ENCODE measurements at places on chromosomes 13 and 19.
A peak's percentile ranks its signal among the peaks of the same experiment; 100 is the strongest.

GRCh38 chr13:39263531-39263930 lies 225.3 kb downstream of the NHLRC3 start:
- no peak for DNase-seq

- peak; percentile 76 for DNase-seq
Observed at GRCh38 chr13:107867701-107868661, 347.4 kb downstream of the LIG4 start.

GRCh38 chr19:49506575-49507105 lies 5.8 kb upstream of the FCGRT start:
- DNase-seq: peak; percentile 51

GRCh38 chr13:50699874-50700663 lies 143.4 kb downstream of the DLEU7 start:
- no peak for DNase-seq

GRCh38 chr19:10870501-10870954 lies 825 bp upstream of the CARM1 start:
- DNase-seq: no peak

- DNase-seq: no peak
Observed at GRCh38 chr19:46147166-46147740, 785 bp upstream of the IGFL2 start.

DNA sequence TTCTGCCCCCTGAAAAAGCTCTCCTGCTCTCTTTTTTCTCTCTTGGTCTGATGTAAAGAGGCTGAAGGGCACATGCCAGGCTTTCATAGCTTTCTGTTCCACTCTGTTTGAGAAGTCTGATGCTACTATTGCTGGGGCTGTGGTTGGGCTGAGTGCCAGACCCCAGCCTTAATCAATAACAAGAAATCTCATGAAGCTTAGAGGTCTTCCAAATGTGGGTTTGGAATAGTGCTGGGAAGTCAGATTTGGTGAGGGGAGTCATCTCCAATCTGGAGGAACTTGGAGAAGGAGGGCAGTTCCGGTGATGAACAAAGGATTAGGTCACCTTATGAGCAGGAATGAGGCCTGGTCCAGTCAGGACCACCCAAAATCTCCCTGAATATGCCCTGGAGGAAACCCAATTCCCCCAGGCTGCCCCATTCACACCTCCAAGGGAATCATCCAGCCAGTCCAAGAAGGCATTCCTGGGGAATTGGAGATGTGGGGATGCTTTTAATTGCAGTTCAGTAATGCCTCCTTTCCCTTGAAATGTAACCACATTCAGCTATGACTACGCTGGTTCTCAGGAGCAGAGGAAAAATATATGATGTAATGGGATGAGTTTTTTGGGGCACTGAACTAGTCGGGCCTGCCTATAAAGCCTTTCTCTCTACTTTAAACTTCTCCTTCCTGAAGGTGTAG lies 102.0 kb downstream of the STARD13 start:
- DNase-seq: peak; percentile 72

DNA sequence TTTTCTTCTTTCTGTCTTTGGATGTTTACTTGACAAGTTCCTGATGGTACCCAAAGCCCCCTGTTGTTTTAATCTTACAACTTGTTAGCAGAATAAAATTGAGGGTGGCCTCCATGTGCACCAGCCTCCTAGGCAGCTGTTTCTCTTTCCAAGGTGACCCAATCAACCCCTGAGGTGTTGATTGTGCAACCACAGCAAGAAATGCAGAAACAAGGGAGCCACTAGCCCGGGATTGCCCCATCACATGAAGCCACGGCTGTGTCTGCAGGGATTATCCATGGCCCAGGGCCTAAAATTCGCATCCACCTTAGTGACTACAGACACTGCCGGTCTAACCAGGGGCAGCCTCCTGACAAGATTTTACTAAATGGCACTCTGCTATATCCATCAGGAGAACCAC lies 14.4 kb downstream of the CEACAM4 start:
- DNase-seq: no peak

DNA sequence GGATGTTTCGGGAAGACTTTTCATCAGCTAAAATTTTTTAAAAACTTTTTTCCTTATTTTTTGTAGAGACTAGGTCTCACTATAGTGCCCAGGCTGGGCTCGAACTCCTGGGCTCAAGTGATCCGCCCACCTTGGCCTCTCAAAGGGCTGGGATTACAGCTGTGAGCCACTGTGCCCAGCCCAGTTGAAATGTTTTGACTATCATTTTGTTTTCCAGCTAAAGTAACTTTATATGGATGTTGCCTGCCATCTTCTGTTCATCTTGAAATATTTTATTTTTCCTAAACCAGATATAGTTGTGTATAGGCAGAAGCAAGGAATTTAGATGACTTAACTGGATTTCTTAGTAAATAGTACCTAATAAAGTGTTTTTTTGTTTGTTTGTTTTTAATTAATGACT lies 7.0 kb downstream of the CAB39L start:
- DNase-seq: peak; percentile 43

GRCh38 chr19:18414504-18415177 lies 4.6 kb upstream of the SSBP4 start:
- DNase-seq: no peak

- peak; percentile 93 for DNase-seq
Observed at GRCh38 chr19:7494416-7495098, 5.7 kb upstream of the PEX11G start.

DNA sequence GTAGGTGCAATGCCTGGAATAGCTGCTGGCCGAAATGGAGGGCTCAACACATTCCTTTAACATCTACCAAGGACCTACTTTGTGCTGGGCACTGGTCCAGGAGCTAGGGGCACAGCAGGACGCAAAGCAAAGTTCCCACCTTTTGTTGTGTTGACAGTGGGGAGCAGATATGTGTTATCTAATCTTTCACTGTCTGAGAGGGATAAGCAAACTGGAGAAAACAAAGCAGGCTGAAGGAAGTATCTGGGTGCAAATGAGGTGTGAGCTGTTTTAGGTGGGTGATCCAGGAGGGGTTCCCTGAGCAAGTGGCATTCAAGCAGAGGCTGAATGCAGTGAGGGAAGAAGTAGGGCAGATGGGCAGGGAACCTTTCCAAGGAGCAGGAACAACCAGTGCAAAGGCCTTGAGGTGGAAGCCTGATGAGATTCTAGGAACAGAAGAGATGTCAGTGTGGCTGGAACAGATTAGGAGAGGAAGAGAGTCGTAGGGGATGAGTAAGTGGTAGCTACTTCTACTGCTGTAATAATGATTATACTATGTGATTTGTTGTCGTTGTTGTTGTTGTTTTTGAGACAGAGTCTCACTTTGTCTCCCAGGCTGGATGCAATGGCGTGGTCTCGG lies 2.2 kb upstream of the PLAUR start:
- no peak for DNase-seq

- DNase-seq: peak; percentile 1
Observed at GRCh38 chr19:14632286-14632685, 42.4 kb downstream of the ADGRE3 start.

DNA sequence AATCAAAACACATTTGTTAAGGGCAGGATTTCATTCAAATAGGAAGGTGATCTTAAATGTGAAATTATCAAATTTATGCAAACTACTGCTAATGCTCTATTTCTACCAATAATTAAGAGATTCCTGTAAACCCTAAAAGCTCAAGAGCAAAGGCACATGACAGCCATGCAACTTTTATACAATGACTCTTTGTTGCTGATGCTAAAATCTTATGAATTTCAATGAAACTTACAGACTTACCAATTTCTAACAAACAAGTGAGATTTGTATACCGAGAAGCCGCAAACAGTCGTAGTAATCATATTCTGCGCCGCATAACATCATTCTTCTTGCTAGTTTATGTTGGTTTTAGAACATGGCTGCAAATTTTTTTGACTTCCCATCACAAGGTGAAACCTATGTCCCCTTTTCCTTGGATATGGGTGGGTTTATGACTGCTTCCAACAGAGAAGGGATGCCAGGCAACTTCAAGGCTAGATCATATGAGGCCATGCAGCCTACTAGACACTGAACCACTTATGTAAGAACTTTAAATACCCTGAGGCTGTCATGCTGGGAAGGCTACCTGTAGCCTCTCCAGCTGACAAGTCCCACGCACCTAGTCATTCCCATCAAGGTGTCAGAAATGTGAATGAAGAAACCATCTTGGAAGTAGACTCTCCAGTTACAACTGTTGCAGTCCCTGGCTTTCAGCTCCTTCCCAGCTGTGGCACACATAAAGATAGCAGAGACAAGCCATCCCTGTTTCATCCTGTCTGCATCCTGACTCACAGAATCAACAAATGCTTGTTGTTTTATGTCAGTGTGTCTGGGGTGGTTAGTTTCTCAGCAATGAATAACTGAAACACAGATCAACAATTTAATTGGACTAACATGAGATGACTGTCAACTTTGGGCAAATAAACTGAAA lies 42.0 kb downstream of the LNX2 start:
- DNase-seq: peak; percentile 45

DNA sequence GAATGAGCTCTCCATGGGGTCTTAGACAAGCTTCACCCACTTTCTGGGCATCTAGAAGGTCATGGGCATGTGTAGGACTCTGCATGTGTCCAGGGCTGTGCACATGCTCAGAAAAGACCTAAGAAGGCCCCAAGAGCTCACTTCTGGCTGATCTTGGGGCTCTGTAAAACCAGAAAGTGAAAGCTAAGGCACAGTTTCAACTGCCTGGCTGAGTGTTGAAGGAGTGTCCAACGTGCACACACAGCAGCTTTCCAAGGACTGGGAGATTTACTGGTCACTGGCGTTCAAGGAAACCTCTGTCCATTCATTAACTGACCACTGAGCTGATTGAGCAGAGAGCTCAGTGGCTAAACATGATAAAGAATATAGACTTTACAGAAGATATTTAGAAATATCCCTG lies 137.9 kb downstream of the KATNAL1 start:
- DNase-seq: peak; percentile 52

DNA sequence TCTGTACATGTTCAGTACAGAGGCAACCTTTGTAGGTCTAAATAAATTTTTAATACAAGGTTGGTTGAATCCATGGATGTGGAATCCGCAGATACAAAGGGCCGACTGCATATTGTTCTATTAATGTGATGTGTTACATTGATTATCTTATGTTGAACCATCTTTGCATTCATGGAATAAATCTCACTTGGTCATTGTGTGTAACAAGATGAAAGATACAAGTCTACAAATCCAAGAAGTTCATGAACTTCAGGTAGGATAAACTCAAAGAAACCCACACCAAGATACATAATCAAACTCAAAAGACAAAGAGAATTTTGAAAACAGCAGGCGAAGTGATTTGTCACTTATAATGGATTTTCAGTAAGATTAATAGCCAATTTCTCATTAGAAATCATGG lies 8.0 kb upstream of the TFDP1 start:
- no peak for DNase-seq

- no peak for DNase-seq
Observed at GRCh38 chr13:60009300-60010253, 154.2 kb downstream of the DIAPH3 start.
